ENCODE measurements at places on chromosomes 1 and 21.

DNA sequence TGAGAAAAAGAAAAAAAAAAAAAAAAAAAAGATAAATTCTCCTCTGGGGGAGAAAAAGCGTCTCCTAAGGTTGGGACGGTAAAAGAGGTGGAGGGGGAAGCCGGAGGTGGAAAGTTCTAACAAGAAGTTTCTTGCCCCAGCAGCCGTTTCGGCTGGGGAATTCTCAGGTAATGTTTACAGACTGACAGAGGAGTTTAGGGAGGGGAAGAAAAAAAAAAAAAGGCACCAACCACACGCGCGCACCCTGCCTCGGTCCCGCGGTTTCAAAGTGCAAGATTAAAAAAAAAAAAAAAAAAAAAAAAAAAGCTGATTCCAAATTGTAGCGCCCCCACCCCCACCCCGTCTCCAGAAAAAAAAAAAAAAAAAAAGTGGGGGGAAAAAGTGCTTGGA is 504 bp downstream of the DHRS3 start:
- DNase-seq: peak; percentile 65

DNA sequence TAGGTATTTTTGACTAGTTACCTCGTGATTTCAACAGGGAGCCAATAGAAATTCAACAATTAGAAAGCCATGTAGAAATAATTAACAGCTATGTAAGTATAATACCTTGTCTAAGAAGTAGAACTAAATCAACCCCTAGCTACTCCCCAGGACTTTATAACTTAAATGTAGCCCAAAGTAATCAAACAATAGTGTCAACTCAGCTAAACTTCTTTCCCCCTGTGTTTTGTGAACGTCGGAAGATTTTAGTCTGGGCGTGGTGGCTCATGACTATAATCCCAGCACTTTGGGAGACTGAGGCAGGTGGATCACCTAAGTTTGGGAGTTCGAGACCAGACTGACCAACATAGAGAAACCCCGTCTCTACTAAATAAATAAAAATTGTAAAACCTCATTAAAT is 579.9 kb upstream of the NCAM2 start:
- no peak for DNase-seq

- DNase-seq: no peak
Observed at GRCh38 chr1:109794319-109795132, 30.8 kb upstream of the EPS8L3 start.

- no peak for DNase-seq
Observed at GRCh38 chr1:185363205-185363604, 46.2 kb upstream of the IVNS1ABP start.

GRCh38 chr1:199020904-199021303 is 382.1 kb downstream of the PTPRC start:
- DNase-seq: no peak

DNA sequence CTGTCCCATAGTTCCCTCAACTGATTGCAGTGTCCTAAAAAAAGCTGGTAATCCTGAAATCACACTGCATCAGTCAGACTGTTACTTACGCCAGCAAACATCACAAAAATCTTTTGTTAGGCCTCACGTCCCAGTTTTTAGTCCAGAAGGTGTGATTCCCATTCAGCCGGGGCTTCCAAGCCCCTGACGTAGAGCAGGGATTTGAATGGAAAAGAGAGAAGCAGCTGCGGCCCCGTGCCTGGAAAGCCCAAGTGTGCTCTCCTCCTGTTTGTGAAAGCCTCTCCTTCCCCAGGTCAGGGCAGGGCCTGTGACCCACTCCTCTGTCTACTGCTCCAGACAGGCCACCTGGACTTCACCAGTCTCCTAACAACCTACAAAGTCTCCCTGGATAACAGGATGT is 20.7 kb downstream of the KCNA10 start:
- DNase-seq: no peak

DNA sequence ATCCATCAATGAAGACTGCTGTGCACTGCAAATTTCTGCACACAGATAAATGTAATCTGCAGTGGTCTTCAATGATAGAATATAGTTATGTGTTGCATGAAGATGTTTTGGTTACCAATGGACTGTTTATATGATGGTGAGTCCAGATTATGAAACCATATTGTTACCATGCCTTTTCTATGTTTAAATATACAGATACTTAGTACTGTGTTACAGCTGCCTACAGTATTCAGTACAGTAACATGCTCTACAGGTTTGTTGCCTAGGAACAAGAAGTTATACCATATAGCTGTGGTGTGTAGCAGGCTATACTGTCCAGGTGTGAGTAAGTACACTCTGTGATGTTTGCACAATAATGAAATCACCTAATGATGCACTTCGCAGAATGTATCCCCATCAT is 40.8 kb downstream of the SORT1 start:
- no peak for DNase-seq

GRCh38 chr1:211753649-211754251 is 76.8 kb downstream of the LPGAT1 start:
- no peak for DNase-seq

- no peak for DNase-seq
Observed at GRCh38 chr1:52862666-52863458, 20.3 kb downstream of the ZYG11A start.

DNA sequence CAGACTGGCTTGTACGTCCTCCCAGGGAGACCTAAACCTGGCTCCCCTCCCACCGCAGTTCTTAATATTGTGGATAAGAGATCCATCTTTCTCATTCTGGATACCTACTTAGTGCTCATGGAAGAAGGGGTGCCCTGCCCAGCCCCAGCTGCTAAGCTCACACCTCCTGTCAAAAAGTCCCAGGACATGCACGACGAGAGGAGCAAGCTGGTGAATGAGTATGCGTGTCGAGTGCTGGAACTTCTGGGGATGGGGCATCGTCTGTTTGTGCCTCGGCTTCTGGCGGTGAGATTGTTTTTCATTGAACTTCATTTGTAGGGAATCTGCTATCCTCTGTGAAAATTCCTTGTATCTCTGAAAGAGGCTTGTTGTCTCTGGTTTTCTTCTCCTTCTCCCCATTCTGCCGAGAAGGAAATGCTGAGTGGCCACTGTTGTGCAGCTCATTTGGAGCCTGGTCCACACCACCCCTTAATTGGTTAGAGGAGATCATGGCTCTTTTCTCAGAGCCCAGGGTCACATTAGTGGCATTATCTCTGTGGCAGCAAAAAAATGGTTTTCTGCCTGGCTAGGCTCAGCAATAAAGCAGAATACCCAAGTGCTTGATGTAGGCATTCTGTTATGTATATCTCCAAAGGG is 199.4 kb upstream of the CACYBP start:
- no peak for DNase-seq

DNA sequence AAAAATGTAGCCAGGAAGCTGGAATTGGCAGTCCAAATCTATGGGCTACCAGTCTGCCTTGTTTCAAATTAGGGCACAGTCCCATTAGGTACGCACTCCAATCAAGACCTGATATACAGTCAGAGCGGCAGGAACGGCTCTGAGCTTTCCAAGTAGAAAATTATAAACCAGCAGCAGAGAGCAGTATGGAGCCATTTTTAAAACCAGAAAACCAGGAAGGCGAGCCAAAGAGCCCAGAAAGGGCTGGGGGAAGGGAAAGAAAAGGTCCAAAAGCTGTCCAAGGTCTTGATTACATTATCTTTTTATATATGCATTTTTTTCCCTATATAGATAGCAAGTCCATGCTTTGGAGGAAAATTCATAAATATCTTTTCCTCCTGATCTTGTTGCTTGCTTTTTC is 719.0 kb downstream of the RWDD3 start:
- no peak for DNase-seq

- no peak for DNase-seq
Observed at GRCh38 chr1:80639777-80640533, 1160.8 kb upstream of the ADGRL2 start.

GRCh38 chr1:18554597-18554996 is 73.9 kb downstream of the KLHDC7A start:
- no peak for DNase-seq

- DNase-seq: no peak
Observed at GRCh38 chr1:52306227-52307006, 59.6 kb downstream of the CC2D1B start.

DNA sequence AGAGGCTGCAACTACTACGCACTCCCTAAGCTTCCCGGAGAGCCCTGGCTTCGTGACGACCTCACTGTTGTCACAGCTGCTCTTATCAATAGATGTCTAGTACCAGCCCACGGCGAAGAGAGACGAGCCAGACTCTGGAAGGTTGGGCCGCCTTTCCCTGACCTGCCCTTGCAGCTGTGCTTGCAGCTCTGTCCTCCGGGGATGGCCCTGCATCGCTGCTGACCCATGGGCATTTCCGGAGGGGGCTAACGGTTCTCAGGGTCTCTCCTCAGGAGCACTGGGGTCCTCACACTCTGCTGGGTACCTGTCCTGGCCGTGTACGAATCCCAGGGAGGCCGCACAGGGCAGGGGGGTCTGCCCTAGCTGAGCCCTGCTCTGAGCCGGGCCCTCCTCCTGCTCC is 93.8 kb upstream of the COL6A1 start:
- no peak for DNase-seq

DNA sequence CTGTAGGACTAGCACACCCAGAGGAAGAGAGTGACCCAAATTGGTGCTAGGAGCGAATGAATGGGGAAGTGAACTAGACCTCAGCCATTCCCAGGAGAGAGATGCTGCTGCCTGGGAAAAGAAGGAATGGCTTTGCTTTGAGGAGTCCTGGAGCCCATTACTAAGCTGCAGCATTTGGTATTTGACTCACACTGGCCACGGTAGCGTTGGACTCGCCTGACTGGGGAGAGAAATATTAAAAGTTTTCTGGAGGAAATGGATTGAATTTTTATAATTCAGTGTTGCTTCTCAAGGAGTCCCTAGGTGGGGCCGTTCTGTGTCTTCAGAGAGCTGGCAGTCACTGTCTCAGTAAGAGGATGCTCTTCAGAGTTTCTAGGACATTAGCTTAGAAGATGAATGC is 40.2 kb downstream of the PIK3CD start:
- DNase-seq: no peak

- peak; percentile 49 for DNase-seq
Observed at GRCh38 chr21:17784180-17784598, 35.0 kb downstream of the C21orf91 start.

DNA sequence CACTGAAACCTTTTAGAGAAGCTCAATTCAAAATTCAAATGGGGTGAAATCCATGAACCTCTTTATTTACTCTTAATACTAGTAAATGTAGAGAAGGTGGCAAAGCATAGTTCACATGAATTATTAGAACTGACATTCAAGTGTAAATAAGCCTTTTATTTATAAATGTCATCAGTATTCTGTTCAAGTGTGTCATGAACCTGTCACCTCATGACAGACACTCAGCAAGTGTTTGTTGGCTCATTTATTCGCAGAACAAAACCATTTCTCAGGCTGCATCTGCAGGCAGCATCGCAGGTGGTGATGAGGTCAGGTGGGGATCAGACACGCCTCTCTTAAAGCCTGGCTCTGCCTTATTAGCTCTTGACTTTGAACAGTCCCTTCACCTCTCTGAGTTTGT is 116.6 kb downstream of the SETD4 start:
- DNase-seq: no peak

GRCh38 chr1:34824817-34825454 is 32.1 kb downstream of the GJA4 start:
- no peak for DNase-seq

DNA sequence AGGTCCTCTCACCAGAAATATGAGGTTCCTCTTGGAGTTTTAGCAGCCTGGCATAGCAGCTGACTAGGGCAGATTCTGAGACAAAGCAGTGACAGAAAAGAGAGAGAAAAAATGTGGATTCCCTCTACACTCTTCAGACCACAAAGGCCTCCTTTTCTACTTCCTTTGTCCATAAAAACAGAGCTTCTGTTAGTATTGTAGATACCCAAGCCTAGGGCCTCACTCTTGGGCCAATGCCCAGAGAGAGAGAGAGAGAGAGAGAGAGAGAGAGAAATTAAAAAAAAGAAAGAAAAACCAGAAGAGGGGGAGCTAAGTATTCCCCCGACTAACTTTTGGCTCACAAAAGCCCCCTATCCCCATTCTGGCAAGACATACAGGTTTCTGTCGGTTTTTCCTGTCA is 2.4 kb upstream of the ZRANB2 start:
- DNase-seq: no peak

DNA sequence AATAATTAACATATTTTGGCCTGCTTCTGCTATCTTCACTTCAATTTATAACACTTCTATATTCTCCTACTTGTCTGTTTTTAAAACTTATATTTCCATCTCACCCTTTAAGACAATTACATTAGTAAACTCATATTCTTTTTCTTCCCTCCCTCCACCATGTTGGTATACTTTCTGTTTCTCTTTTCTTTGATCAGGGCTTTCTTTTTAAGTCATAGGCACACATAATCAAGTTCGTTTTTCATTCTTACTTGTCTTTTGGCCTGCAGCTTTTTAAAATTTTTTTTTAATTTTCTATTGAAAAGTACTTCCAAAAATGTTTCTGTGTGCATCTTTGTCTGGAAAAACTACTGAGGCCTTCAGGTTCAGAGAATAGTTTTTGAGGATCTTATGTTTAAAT is 2.3 kb downstream of the PYHIN1 start:
- peak; percentile 41 for DNase-seq

DNA sequence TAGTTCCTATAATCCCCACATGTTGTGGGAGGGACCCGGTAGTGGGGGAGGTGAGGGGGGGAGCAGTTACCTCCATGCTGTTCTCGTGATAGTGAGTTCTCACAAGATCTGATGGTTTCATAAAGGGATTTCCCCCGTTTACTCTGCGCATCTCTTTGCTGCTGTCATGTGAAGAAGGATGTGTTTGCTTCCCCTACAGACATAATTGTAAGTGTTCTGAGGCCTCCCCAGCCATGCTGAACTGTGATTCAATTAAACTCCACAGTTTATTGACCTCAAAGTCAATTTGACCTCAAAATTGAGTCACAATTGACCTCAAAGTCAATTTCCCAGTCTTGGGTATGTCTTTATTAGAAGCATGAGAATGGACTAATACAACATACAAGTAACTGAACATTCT is 19.7 kb downstream of the DPH5 start:
- DNase-seq: peak; percentile 37

DNA sequence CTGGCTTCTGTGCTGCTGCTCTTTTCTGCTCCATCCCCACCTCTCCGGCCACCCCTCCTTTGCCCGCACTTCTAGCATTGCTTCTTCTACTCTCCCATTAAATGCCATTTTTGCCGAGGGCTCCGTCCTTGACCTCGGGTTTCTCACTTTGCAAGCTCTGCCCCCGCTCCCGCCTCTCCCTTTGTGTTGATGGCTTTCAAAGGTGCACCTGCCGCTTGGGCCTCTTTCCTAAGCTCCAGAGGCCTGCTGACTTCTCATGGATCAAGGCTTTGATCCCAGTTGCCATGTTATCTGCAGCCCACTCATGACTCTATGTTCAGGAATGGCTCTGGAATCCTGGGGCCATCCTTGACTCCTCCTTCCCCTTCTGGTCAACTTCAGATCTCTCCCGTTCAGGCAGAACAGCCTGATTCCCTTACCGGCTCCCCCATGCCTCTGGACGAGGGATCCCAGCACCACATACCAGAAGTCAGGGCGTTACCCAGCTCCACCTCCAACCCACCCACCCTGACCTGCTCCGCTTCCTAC is 54.3 kb downstream of the TLR5 start:
- no peak for DNase-seq

GRCh38 chr21:14451546-14451945 is 68.6 kb upstream of the HSPA13 start:
- no peak for DNase-seq

- no peak for DNase-seq
Observed at GRCh38 chr1:20413776-20414140, 72.3 kb downstream of the CAMK2N1 start.

- no peak for DNase-seq
Observed at GRCh38 chr1:94971491-94971924, 44.6 kb upstream of the CNN3 start.

All from CD4-positive, alpha-beta T cell treated with Interleukin-21 for 1 hour (primary cell).